ENCODE measurements at places on chromosomes 4 and X.
A peak's percentile ranks its signal among the peaks of the same experiment; 100 is the strongest.

DNA sequence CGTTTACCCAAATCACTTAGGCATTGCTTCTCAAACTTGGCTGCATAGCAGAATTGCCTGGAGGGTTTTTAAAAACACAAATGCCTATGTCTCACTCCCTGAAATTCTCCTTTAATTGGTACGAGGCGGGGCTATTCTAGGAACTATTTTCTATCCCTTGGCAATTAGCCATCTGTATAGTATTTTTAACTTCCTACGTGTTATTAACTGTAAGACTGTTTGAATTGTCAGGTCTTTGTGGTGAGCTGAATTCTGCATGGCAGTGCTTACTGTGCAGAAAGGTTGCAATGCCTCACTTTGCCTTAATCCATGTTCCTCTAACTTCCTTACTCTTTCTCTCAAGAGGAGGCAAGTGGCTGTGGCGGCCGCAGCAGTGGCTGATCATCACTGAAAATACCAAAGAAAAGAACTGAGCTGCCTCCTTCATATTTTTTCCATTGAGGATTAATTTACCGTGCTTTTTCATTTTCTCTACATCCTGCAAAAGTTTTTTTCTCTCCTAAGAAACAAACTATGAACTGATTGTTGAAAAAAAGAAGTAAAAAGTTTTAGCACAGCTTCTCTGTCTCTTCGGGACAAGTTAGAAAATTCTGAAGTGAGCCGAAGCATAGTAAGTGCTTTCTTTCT, at the start of gene SHROOM3:
SHROOM3 (plus strand) TSS at position 329 of the 627 bp plus-strand sequence. CDS start 824 bp downstream, outside the sequence.
- peak; percentile 35 for DNase-seq

- no peak for DNase-seq
Measured at GRCh38 chrX:24097741-24098260, 43.0 kb downstream of the EIF2S3 start.

GRCh38 chrX:109863811-109864210, 130.8 kb upstream of the ACSL4 start:
- DNase-seq: no peak

DNA sequence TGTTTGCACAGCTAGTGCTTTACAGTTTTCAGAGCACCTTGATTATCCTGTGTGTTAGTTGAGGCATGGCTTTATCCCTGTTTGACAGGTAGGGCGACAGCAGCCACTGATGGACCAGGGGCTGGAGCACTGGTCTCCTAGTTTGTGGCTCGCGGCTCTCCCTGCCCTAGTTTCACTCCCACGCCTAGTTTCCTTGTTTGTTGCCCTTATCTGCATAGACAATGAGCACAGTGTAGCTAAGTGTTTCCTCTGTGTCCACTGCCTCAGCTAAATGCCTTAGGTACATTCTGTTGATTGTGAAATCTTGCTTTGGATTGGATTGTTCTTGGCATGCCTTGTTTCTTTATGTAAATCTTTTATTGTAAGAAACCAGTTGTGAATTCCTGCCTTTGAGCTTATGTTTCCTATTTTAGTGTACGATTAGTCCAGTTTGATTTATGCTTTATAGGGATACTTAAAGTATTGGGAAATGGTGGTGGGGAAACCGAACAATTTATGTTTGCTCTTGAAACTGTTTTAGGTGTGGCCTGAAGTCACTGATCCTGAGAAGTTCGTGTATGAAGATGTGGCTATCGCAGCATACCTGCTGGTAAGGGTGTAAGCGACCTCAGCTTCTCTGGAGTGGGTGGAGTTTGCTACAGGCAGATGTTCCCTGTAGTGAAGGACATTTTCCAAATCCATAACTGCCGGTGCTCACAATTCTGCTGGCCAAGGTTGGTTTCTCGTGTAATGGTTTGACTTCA, 11.0 kb downstream of the TRMT44 start:
- no peak for DNase-seq

DNA sequence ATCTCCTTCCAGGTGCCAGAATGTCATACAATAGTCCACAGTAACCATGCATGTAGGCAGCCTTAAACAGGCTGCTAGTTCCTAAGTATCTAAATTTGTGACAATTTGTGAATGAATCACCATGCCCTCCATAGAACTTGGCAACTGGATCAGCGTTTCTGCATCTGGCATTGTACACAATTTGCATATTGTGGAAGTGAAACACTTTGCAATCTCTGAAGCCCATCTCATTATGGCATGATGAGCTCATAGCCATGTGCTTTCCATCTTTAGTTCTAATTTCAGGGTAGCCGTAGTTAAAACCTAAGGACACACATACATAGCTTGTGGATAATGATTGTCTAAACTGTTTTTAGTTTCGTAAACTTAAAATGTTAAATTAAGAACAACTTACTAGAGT, 573.6 kb downstream of the PPP4R3C start:
- no peak for DNase-seq

DNA sequence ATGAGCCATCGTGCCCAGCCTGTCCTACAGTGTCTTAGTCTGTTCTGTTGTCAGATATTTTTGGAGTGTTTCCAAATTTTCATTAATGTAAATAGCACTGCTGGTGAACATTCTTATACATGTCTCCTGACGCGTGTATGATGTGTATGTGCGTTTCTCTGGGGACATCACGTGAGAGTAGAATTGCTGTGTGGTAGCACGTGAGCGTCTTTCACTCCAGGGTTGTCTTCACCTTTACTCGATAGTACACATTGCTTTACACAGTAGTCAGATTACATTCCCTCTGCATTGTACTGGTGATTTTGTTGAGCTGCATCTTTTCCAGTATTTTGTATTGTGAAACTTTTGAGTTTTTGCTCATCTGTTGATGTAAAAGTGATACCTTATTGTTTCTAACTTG, 60.0 kb downstream of the ARHGAP10 start:
- DNase-seq: no peak

DNA sequence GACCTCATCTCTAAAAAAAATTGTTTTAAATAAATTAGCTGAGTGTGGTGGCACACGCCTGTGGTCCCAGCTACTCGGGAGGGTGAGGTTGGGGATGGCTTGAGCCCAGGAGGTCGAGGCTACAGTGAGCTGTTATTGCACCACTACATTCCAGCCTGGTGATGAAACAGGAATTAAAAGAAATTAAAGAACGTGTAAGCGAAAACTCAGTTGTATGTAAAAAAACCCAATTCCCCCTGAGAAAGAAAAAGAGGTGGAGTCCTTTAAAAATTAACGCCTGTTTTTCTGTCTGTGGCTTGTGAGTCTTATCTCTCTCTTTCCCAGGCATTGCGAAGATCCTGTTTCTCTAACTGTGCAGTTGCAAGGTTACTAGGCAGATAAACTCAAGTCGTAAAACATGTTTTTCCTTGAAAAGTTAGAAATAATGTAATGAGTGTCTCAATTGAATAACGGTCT, 22.1 kb downstream of the EPGN start:
- no peak for DNase-seq

- DNase-seq: no peak
Measured at GRCh38 chrX:53347948-53348347, 66.6 kb upstream of the IQSEC2 start.

- no peak for DNase-seq
Measured at GRCh38 chr4:170671171-170671570, 581.4 kb upstream of the AADAT start.

GRCh38 chrX:155314260-155314659, 20.2 kb downstream of the CLIC2 start:
- no peak for DNase-seq

DNA sequence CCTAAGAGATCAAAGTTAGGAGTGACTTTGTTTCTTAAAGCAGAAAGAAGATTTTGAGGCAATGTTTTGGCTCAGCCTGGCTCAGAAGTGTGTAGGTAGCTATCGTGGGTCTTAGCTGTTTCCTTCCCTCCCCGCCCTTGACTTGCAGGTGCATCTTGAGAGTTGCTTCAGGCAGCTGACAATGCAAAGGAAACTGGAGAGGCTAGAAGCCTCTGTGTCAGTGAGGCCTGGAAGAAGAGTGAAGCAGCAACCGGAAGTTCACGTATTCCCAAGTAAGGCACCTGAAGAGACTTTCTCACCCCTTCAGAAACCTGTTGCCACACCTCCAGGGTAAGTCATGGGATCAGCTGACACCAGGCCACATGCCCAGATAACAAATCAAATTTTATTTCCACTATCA, 10.6 kb upstream of the XKRX start:
- DNase-seq: no peak

DNA sequence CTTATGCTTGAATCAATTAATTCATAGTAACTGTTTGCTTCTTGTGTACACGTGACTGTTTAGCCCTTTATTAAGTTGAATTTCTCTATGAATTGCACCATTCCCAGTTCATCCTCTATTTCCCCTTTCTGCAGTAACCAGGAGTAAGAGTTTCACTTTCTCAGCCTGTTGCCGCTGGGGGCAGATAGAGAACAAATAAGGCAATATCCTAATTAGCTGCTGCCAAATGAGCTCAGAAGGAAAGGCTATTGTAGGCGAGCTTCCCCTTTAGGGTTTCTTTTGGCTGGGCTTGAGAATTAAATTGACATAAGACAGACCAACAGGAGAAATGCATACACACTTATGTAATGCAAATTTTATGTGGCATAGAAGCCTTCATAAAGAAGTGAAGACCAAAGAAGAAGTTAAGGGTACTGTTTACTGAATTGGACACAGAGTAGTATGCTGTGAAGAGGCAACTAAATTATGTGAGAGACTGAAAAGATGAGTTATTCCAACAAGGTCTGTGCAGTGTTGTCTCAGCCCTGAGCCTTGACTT, 1594.7 kb downstream of the TECRL start:
- DNase-seq: peak; percentile 10

DNA sequence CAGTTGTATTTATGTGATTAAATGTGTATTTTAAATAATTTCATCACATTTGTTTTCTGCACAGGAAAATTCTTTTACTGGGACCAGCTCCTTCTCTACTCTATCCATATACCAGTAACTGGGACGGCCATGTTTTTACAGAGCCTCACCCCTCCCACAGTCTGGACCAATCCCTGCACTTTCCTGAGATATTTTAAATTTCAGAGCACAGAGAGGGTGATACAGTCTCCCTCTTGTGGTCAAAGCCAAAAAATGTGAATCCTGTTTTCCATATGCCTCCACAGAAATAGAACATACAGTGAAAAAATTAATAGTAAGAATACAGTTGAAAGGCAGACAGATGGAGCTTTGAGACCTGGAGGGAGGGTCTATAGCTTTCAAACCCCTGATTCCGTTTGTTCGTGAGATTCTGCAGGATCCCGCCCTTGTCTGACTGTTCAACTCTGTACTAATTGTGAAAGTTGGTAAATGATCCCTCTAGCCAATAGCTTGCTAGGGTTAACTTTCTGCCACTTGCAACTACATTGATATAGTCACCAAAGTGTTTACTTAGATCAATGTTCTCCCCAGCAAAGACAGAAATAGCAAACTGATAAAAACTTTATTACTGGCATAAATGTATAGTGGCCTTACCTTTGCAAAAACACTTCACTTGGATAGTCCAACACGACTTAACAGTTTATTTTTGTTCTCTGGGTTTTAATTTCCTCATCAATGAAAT, 172.2 kb downstream of the PPARGC1A start:
- peak; percentile 50 for DNase-seq

DNA sequence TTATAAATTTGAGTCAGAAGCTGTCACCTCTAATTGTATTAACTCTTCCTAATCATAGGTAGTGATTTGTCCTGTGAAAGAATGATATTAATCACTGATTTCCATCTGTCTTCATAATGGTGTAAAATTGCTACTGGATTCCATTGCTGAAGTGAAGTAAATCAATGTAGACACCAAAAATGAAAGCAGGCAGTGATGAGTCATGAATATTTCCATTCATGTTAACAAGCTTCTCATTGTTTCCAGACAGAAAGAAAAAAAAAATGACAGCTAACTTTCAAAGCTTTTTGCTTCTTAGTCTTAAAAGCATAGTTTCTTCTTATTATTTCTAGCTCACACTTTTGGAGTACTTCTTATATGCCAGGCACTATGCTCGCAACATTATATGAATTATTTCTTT, 21.5 kb downstream of the FAM114A1 start:
- DNase-seq: peak; percentile 85

DNA sequence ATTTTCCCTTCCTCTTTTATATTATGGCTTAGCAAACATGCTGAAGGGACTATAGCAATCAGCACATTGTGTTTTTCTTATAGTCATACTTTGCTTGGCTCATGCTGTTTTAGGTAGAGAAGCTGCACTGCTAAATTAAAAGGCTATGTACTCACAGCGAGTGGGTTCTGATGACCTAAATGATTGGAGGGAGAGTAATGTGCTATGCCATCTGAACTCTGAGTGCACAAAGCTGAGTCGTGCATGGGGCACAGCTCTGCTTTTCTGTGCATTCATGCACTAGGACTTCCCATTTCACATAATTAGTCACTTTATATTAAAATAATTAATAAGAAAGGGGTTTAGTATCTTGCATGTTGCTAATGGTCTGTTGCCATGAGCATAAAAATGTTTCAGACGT, 132.7 kb upstream of the ADGRL3 start:
- DNase-seq: no peak

DNA sequence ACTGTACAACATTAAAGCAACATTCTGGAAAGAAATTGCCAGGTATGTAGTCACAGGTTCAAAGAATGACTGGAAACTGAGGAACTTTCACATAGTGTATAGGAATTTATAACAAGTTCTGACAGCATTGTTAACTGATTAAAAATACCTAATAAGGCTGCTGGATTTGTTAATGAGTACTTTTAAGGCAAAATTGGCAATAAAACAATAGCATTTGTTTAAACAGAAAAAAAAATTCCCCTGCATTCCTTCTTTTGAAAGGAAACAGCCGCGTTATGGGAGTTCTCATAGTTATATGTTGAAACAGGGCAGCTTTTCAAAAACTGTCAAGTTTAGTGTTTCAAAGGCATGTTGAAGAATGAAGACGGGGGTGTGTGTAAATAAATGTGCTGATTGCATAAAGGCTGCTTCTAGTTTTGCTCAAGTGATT, 282.5 kb upstream of the FAT1 start:
- DNase-seq: no peak

DNA sequence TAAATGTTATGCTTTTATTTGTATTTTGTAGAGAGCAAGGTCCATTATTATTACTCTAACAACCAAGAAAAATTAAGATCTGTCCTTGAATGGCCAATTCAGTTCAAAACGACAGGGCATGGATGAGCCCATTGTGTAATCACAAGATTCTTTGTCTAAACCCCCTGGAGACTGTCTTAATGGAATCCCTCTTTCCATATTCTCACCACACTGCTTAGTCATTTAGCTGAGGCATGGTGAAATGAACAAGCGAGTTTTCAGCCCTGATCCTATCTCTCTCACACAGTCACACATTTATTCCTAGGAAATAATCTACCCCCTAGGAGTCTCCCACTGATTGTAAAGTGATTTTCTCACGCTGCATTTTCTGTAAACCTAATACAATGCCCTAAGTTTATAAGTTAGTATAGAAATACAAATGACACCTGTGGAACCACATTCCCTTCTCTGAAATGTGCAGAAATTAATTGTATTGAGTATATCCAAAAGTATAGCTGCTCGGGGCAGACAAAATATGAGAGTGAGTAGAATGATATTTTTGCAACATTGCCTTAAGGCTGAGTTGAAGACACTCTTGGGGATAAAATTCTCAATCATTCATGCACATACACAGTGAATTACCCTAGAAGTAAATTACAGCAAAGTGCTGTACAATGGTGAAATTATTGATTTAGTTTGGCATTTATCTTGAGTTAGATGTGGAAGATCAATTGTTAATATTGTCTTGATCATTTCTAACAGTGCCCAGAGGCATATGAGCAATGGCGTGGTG, 119.7 kb upstream of the PCDH7 start:
- peak; percentile 63 for DNase-seq

All from COLO829 (cell line).